ENCODE measurements at places on chromosomes 4 and X.

- no peak for DNase-seq
Observed at GRCh38 chr4:147060151-147060931, 114.7 kb upstream of the TTC29 start.

DNA sequence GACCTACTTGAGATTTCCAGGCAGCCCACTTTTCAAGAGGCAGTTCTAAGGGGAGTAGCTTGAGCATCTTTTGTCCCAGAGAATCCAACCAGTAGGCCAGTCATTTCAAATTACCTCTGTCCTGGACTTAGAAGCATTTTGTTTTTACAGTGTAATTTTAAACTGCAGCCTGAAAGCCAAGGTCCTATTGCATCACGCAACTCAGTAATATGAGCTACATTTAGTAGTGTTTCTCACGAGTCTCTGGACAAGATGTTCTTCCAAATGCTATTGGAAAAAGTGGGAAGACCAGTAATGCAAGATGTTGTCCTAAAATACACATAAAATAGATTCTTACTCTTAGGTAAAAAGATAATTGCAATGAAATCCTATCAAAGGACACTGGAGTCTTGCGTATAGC, 182.5 kb upstream of the ARX start:
- no peak for DNase-seq

- DNase-seq = no peak
Observed at GRCh38 chrX:42778096-42778495, at the start of gene PPP1R2C. PPP1R2C (minus strand) TSS chrX:42778163; CDS start chrX:42778079, 84 bp downstream.

- no peak for DNase-seq
Observed at GRCh38 chrX:48997455-48997854, 4.6 kb downstream of the GRIPAP1 start.

DNA sequence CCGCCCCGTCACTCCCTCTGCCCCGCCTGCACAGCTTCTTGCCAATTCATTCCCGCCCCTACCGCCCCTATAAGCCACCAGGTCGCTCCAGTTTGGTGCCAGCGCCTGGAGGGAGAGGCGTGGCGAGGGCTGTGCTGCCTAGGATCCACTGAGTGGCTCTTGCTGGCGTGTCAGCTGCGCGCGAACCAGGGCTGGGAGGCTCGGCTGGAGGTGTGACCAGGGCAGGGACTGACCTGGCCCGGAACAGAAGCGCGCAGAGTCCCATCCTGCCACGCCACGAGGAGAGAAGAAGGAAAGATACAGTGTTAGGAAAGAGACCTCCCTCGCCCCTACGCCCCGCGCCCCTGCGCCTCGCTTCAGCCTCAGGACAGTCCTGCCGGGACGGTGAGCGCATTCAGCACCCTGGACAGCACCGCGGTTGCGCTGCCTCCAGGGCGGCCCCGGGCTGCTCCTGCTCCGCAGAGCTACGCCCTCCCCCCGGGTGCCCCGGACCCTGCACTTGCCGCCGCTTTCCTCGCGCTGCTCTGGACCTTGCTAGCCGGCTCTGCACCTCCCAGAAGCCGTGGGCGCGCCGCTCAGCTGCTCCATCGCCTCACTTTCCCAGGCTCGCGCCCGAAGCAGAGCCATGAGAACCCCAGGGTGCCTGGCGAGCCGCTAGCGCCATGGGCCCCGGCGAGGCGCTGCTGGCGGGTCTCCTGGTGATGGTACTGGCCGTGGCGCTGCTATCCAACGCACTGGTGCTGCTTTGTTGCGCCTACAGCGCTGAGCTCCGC, at the start of gene GPR78:
Gene GPR78, plus strand, starts transcription at position 72 of the 773 bp plus-strand sequence. Its CDS starts 591 bp downstream, at position 663.
- peak; percentile 16 for DNase-seq

- no peak for DNase-seq
Observed at GRCh38 chr4:128830906-128831503, 21.5 kb downstream of the JADE1 start.

DNA sequence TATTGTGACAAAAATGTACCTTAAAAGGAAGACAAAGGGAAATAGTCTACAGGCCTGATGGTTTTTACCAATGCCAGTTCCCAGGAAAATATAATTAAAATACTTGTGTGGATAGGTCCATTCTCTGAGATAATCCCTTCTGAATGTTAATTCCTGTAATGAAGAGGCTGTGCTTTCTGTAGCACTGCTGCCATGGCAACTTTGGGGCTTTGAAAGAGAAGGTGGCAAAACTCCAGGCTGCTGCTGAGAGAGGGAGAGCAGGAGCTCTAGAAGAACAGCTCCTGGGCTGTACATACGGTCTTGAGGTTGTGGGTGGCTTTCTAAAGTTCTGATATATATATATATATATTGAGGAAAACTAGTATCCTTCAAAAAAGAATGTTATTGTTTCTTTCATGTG, 125.4 kb downstream of the PDLIM5 start:
- no peak for DNase-seq
